ENCODE measurements at places on chromosomes 1 and 21. TPM values are rescaled to one million over a fixed set of nuclear protein-coding genes. Genes with fewer than 3 reads are reported as not detected.

The DSCAM gene
- total RNA-seq: not detected

The HTR6 gene
- not detected for total RNA-seq

The PTAFR gene
- 0.47 TPM for total RNA-seq

The DPYD gene
- 35.4 TPM for total RNA-seq

The S100A12 gene
- not detected for total RNA-seq

DNA sequence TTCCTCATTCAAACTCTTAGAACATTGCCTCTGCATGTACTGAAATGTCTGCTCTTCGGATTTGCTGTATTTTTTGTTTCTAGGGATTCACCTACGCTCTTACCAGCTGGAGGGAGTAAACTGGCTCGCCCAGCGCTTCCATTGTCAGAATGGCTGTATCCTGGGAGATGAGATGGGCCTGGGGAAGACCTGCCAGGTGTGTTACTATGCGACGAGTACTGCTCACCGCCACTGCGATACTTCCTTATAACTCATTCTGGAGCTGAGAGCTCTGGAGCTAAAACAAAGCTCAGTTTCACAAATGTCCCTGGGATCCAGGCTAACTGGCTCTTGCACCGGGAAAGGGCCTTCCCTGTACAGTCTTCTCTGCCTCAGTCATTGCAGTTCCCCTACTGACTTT is 10.1 kb downstream of the CHD1L start:
- no peak overlapping the region for H3K4me3 ChIP-seq
- DNase-seq: no peak
- H3K27ac ChIP-seq: no peak overlapping the region
- H3K36me3 ChIP-seq: peaks cover 16% of the 10 kb centered on the region
- no peaks in the 10 kb centered on the region for H3K27me3 ChIP-seq

DNA sequence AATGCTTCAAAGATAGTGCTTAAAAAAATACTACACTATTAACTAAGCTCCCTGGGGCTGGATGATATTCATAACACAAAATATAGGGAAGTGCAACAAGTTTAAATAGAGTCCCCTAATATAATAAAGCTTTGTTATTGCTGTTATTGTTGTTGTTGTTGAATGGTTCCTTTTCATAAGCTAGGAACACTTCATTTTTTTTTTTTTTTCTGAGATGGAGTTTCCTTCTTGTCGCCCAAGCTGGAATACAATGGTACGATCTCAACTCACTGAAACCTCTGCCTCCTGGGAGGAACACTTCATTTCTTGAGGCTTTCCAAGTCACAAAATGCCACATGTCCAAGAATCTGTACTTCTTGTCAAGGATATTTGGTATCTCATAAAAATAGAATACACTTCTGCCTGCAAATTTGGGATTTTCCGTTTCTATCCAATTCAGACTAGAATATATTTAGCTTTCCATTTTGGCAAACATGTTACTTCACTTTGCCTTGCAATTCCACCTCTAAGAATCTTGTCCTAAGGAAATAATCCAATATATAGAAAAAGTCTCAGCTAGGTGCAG is 21.1 kb downstream of the WDR47 start:
- no peaks in the 10 kb centered on the region for H3K27me3 ChIP-seq
- H3K4me1 ChIP-seq: no peaks in the 10 kb centered on the region
- no peak overlapping the region for H3K27ac ChIP-seq
- H3K36me3 ChIP-seq: peaks cover 11% of the 10 kb centered on the region
- H3K4me3 ChIP-seq: no peak overlapping the region

DNA sequence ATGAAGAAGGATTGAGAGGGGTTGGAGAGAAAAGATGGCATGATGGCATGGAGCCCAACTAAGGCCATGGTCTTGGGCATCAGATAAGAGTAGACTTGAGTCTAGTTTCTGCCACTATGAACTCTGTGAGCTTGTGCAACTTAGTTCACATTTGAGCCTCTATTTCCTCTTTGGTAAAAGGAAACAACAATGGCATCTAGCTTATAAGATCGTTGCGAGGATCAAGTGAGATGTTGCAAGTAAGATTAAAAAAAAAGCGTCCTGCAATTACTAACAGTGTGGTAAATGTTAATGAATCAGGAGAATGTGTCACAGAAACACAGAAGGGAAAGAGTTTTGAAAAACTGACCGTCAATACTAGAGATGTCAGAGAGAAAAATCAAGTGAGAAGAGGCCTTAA is 202.9 kb upstream of the FGGY start:
- no peak for DNase-seq
- H3K4me1 ChIP-seq: no peaks in the 10 kb centered on the region
- H3K27ac ChIP-seq: no peak overlapping the region
- no peak overlapping the region for H3K4me3 ChIP-seq
- no peaks in the 10 kb centered on the region for H3K36me3 ChIP-seq

DNA sequence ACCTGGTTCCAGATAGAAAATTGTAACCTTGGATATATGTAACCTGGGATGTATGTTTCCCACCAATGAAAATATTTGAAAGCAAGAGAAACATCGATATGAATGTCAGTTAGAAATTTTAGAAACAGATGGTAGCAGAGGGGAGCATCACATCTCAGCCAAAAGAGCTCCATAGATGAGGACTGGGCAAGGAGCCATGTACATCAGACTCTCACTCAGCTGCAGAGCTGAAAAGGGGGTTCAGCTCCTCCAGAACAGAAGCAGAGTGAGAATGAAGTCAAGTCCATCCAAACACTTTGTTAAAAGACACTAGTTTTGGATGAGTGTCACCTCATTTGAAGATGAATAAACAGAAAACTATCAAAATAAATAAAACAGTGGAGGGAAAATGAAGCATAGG is 202.4 kb downstream of the HMCN1 start:
- H3K4me3 ChIP-seq: no peak overlapping the region
- no peaks in the 10 kb centered on the region for H3K36me3 ChIP-seq
- DNase-seq: no peak
- H3K27me3 ChIP-seq: no peaks in the 10 kb centered on the region
- H3K27ac ChIP-seq: no peak overlapping the region

DNA sequence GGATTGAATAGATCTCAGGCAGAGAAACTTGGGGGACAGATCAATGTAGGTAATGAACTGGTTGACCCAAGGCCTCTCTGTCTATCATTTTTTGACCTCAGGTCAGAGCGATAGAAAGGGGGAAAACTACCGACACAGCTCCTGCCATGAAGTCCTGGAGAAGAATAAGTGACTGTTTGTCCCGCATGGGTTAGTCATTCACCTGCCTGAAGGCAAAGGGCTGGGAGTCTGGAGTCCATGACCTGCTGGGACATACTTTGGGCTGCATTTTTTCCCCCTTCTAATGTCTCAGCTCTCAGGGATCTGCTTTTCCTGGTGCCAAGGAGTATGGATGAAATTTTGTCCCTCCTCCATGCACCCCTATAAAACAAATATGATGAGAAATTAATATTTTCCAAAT is 1.6 kb upstream of the ROR1 start:
- no peak overlapping the region for H3K4me3 ChIP-seq
- no peaks in the 10 kb centered on the region for H3K27me3 ChIP-seq
- H3K27ac ChIP-seq: no peak overlapping the region
- H3K4me1 ChIP-seq: peaks cover 22% of the 10 kb centered on the region
- no peak for DNase-seq

DNA sequence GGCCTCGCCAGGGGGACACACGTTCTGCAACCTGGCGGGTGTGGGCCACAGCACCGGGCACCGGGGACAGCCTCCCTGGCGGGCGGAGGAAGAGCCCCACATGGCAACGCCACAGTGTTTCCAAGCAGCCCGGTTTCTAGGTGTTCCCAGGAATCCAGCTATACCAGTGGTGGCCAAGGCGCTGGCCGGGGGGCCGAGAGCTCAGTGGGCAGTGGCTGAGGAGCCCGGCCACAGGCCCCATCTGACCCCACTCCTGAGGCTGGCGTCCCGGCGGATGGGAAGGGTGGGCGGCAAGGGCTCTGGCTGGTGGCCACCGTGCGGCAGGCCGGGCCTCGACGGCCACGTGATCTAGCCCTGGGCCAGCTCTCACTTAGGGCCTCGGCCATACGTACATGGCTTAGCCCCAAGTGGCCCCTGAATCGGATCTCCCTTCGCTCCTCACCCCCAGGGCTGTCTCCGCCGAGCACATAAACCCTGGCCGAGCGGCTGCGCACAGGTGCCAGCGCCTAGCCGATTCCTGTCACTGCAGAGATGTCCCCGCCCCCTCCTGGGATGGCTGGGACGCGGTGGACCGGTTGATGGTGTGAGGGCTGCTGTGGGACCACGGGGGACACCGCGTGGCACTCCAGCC is 68.7 kb downstream of the MORN1 start:
- H3K27me3 ChIP-seq: no peaks in the 10 kb centered on the region
- H3K4me3 ChIP-seq: no peak overlapping the region
- H3K4me1 ChIP-seq: peaks cover 14% of the 10 kb centered on the region
- H3K27ac ChIP-seq: peak overlapping the region; percentile 46
- no peak for DNase-seq
- H3K36me3 ChIP-seq: no peaks in the 10 kb centered on the region

DNA sequence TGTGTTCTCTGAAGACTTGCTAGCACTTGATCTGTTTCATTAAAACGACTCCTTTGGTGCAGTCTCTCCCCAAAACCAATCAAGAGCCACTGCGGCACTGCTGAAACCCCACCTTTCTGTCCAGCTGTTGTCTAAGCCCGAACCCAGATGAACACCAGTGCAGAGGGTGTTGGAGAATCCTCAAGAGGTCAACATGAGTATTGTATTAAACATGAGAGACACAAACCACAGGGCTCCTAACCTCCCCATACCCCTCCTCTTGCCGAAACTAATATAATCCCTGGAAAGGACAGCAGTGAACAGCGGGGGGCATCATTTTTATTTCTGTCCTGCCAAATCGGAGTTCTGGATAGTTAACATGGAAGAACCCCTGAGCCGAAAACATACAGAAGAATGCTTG is 333.9 kb downstream of the CAMTA1 start:
- H3K36me3 ChIP-seq: no peaks in the 10 kb centered on the region
- no peaks in the 10 kb centered on the region for H3K4me1 ChIP-seq
- DNase-seq: no peak
- H3K27me3 ChIP-seq: no peaks in the 10 kb centered on the region

DNA sequence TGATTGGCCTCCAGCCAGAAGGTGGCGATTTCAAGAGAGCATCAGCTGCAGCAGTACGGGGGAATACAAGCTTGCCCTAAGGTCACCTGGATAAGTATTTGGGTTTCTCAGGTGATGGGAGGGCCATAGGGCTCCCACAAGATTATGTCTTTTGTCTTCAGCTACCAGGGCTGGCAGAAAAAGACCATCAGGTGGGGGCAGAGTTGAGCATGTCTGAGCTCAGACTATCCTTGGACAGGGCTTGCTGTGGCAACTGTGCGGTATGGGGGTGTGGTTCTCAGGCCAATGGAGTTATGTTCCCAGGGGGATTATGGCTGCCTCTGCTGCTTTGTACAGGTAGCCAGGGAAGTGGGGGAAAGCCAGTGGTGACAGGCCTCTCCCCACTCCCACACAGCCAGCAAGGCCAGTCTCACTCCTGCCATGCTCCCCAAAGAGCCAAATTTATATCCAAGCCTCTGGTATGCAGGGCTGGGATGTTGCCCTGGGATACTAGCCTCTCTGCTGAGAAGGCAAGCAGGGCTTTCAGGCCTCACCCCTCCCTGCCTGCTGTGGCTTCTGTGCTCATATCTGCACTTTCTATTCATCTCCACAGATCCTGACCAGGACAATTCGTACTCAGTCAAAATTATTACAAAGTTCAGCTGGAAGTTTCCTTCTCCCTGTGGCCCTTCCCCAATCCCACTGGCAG is 26.6 kb upstream of the CD84 start:
- no peaks in the 10 kb centered on the region for H3K27me3 ChIP-seq
- H3K36me3 ChIP-seq: no peaks in the 10 kb centered on the region
- no peak for DNase-seq
- no peak overlapping the region for H3K27ac ChIP-seq

DNA sequence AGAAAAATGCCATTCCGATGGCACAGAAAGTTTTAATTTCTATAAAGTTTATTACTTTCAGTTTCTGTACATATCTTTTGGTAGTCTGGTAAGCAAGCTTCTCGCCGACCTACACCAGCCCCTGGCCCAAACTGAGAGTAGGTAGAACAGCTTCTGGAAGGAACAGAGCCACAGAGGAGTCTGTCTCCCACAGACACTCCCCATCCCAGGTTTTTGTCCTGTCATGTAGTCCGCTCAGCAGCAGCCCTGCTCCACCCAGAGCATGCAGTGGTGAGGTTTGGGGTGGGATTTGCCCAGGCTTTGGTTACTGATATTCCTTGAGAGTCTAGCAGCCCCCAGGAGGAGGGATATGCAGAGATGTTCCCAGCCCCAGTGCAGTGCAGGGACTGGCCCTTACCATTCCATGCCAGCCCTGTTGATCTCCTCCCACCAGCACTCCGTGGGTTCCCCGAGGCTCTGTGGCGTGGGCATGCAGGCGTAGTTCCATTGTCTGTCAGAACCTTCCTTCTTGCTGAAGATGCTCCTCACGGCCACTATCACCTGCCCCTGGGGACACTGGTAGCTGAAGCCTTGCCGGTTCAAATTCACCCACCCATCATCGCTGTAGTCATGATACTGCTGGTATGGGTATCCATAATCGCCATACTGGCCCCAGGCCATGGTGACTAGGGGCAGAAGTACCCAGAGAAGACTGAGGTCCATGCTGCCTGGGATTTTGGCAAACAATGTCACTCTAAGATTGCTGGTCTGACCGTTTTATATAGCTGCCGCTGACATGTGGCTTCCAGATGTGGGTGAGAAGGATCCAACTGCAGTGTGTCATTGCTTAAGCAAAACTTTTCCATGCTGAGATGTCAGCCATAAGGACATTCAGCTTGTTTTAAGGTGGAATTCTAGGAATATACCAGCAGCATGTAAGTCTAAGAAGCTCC is at the start of gene DPT:
Gene DPT (minus strand): TSS at position 734 of the 932 bp plus-strand sequence. CDS start 32 bp downstream, at position 702.
- no peaks in the 10 kb centered on the region for H3K27me3 ChIP-seq
- H3K4me1 ChIP-seq: no peaks in the 10 kb centered on the region
- H3K36me3 ChIP-seq: no peaks in the 10 kb centered on the region

DNA sequence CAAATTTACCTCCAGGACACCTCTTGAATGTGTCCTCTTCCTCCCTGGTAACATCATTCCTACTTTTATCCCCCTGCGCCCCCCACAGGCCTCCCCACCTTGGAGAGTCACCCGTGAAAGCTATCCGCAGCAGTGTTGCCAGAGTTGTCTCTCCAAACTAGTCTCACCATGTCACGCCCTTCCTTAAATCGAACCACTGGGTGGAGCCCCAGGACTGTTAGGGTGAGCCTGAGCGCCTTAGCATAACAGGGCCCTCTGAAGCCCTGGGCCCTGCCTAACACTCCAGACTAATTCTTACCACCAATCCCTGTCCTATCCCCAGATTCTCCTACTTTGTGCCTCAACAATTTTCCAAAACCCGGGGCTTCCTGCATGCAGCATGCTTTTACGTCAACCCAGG is 35.0 kb downstream of the HSD3B2 start:
- no peak for DNase-seq
- no peaks in the 10 kb centered on the region for H3K27me3 ChIP-seq
- no peak overlapping the region for H3K4me3 ChIP-seq
- no peaks in the 10 kb centered on the region for H3K36me3 ChIP-seq

- H3K4me1 ChIP-seq: peaks cover 63% of the 10 kb centered on the region
- H3K4me3 ChIP-seq: no peak overlapping the region
- no peaks in the 10 kb centered on the region for H3K27me3 ChIP-seq
- H3K27ac ChIP-seq: peak overlapping the region; percentile 43
Measured at GRCh38 chr1:93801471-93801870, 77.5 kb downstream of the DNTTIP2 start.
